Amniotic epithelial cell (primary cell): ENCODE measurements at places on chromosomes 12 and 14.

GRCh38 chr12:61574339-61574738 is 685.9 kb upstream of the USP15 start:
- no peak for DNase-seq

GRCh38 chr14:36661506-36662257 is at the start of gene PAX9:
Gene PAX9, plus strand, starts transcription at chr14:36661860. Its CDS starts 230 bp downstream, at chr14:36662090.
- DNase-seq, result peak; percentile 55

DNA sequence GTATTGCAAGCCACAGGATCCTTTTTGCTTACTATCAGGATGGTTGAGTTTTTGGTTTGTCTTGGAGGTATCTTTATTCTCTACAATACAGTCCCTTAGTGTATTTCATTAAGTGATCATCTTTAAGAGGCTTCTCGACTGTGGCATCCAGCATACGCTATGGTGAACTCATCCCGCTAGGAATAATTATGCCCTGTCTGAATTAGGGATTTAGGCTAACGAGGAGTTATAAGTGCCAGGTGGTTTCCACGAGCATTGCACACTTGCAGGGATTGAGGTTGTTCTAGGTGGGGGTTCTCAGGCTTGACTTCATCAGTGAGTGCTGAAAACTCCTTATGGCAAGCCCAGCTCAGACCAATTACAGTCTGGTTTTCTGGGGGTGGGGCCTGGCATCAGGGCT is 37.2 kb upstream of the RBM19 start:
- no peak for DNase-seq

- DNase-seq, result no peak
Measured at GRCh38 chr12:117835156-117835555, 133.6 kb downstream of the KSR2 start.

DNA sequence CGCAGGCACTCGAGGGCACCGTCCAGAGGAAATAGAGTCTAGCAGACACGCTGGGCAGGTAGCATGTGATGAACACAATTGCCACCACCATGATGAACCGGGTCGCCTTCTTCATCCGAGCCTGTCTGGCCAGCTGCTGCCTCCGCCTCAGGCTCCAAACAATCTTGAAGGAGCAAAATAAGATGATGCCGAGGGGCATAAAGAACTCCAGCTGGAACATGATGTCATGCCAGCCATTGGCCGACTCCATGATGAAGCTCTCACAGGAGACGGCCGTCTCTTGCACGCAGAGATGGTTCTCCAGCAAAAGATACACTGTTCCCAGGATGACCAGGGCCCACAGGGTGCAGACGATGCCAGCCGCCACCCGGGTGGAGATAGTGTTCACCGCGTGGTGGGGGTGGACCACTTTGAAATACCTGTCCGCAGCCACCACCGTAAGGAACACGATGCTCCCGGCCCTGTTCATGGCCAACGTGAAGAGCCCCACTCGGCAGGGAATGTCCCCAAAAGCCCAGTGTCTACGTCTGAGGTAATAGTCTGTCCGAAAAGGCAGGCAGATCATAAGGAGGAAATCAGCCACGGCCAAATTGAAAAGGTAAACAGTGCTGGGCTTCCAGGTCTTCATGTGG is 945 bp downstream of the HCAR1 start:
- DNase-seq, result no peak

DNA sequence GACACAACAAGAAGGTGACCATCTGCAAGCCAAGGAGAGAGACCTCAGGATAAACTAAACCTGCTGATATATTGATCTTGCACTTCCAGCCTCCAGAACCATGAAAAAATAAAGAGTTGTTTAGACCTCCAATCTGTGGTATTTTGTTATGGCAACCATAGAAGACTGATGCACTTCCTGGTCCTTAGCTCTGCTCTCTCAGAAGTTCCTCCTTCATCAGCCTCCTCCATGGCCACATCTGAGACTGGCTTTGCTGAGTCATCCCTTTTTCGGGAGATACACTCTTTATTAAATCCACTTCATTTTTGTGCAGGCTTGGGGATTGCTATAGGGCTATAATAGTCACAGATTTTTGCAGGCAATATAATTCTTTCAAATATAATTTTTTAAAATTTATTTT is 89.6 kb upstream of the ATF7IP start:
- no peak for DNase-seq

DNA sequence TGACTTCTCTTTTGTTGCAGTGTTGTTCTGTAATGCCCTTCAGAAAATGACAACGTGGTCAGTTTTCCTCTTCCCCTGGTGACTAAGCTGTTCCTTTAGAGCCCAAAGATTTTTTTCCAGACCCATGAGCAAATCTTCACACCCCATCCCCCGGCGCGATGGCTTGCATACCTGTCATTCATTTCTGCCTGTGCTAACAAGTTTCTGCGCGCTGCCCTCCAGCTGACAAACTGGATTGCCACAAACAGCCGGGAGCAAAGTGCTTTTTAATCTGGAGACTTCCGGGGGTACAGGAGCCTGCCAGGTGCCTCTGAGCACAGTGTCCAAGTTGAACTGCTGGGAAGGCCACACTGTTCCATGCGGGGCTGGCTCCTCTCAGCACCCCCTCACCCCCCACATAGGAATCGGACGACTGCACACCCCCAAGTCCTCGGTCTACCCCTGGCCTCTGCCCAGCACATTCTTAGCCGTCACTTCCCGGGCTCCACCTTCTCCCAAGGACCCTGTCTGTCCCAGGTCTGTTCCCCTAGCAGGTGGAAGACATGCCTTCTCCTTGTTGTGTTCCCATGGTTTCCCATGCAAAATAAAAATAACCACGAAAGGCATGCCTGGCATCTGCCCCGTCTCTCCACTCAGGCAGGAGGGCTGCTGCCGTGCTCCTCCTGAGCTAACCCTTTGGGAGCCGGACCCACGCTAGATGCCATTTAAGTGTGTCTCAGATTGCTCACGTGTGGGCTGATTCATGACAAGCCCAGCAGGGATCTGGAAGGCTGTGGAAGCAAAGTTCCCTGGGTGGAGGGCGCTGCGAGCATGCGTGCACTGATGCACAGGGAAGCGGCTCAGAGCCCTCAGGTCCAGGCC is 14.1 kb downstream of the RILPL1 start:
- DNase-seq, result peak; percentile 81

- DNase-seq, result peak; percentile 34
Measured at GRCh38 chr14:26531894-26532293, 65.9 kb downstream of the NOVA1 start.
